ENCODE measurements at places on chromosomes 7 and 10.

- no peak for DNase-seq
Observed at GRCh38 chr10:3093996-3094395, 26.6 kb downstream of the PFKP start.

GRCh38 chr10:34374356-34375045 lies 440.6 kb downstream of the PARD3 start:
- no peak for DNase-seq

DNA sequence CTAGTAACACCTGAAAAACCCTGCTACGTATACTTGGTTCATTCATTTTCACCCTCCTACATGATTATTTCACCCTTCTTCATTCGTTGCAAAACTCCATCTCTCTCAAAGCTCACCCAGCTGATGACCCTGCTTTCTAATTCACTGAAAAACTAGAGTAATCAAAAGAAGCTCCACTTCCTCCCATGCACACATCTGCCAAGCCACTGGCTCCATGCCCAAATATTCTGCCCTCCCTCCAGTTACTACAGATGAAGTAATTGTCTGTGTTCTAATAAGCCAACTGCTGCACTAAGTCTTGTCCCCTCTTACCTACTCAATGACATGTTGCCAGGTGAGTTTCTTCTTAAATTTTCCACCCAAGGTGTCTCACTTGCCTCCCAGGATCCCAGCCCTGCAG lies 96.9 kb upstream of the CCDC71L start:
- peak; percentile 80 for DNase-seq

DNA sequence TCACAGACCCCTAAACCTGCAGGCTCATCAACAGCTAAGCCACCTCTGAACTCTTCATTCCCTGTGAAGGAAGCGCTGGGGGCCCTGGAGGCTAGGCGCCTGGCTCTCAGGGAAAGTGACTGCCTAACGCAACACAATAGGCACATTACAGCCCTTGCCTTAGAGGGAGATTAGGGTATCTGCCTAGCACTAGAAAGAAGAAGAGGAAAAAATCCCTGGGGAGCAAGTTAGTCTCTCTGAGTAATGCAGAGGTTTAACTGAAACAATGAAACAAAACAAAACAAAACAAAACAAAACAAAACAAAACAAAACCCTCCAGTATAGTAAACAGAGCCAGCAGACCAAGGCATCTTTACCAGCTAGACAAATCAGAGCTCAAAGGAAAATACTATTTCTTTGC lies 2.6 kb downstream of the ZNF777 start:
- no peak for DNase-seq

- peak; percentile 23 for DNase-seq
Observed at GRCh38 chr7:19713676-19714075, 4.8 kb upstream of the POLR1F start.

- no peak for DNase-seq
Observed at GRCh38 chr7:43295429-43295828, 183.0 kb downstream of the HECW1 start.

- DNase-seq, result no peak
Observed at GRCh38 chr10:113322843-113323242, 230.0 kb upstream of the HABP2 start.

GRCh38 chr10:63711867-63712716 lies 190.9 kb downstream of the REEP3 start:
- DNase-seq, result peak; percentile 100

- peak; percentile 51 for DNase-seq
Observed at GRCh38 chr7:30474893-30475292, 3.7 kb downstream of the NOD1 start.

DNA sequence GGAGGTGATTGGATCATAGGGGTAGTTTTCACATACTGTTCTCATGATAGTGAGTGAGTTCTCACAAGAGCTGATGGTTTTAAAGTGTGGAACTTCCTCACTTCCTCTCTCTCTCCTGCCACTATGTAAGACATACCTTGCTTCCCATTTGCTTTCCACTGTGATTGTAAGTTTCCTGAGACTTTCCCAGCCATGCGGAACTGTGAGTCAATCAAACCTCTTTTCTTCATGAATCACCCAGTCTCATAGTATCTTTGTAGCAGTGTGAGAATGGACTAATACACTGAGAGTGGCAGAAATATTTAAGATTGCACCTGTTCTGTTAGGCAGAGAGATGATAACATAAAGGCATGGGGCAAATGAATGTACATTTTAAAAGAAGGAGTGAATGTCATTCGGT lies 507.8 kb downstream of the SORCS3 start:
- no peak for DNase-seq

GRCh38 chr10:70711177-70711576 lies 38.9 kb downstream of the ADAMTS14 start:
- no peak for DNase-seq

GRCh38 chr10:77881636-77882035 lies 44.9 kb downstream of the DLG5 start:
- DNase-seq, result no peak

DNA sequence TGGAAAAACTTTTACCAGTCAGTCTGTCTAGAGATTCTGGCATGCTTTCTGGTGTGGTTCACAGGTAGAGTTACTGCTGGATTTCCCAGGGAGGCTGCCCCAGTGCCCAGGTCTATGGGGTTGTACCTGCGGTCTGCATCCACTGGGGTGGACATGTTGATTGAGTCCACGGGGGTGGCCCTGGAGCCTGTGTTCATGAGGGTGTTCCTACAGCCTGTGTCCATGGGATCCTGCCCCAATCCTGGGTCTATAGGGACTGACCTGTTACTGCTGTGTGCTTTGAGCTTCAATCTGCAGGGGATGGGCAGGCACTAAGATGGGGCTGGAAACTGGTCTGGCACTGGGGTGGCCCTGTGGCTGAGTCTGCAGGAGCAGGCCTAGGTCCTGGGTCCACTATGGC lies 54.5 kb upstream of the PRPS1L1 start:
- DNase-seq, result no peak

DNA sequence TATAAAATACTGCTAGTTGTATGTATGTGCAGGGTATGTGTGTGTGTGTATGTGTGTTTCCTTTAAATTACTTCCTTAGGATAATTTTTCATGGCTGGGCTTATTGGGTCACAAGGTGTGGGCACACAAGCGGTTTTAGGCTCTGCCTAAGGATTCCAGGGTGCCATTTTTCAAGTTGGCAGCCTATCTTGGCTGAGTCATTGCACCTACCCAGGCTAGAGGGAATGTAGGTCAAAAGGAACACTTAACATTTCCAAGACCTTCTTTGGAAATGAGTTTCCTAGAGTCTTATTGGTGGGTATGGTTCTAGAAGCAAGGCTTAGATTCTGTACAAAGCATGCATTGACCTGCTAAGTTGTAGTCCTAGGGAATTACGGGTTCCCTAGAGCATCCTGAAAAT lies 642.1 kb downstream of the LRMDA start:
- DNase-seq, result no peak

- DNase-seq, result peak; percentile 85
Observed at GRCh38 chr10:87613751-87614150, 45.9 kb upstream of the PAPSS2 start.

DNA sequence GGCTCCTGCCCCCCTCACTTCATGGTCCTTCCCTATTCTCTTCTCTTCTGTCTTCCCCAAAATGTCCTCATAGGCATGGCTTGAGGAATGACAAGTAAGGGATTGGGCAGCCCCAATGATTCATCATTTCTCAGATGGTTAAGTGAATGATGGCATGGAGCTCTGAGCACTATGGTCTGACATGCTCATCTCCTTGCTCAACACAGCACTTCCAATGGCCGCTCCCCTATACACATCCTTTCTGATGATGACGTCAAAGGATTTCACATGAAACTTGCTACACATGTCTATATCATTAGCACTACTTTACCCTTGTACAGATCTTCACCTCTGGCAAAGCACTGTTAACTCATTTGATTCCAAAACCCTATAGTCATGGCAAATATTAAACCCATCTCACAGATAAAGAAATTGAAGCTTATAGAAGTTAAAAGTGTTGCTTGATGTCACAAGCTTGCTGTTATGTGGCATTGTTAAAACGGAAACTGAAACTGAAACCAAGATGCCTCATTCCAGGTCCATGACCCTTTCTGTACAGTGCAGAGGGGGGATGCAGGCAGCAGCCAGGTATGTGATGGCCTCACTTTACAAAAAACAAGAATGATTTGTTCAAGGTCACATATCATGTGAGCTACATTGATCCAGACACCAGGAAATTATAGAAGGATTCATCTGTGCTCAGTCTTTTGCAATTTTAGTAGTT lies 90.0 kb upstream of the PLXNA4 start:
- peak; percentile 16 for DNase-seq

DNA sequence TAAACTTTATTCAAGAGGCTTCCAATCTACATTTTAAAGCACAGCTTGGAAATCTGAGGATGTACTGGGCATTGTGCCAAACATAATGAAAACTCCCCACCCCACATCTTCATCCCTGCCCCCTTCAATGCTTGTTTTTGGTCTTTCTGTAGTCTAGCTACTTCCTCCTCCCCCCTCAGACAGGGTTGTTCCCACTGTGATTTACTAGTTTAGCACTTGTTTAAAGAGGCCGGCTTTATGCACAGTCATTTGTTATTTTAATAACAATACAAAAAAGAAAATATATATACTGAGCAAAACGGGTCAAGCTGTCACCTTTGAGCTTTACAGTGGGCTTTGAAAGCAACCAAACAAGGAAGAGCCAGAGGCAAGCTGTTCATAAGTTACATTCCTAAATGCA lies 132.6 kb downstream of the CHRM2 start:
- DNase-seq, result peak; percentile 24

GRCh38 chr10:43921478-43921877 lies 272.8 kb upstream of the ZNF32 start:
- DNase-seq, result no peak

GRCh38 chr7:98551611-98552273 lies 65.3 kb upstream of the NPTX2 start:
- DNase-seq, result peak; percentile 45

DNA sequence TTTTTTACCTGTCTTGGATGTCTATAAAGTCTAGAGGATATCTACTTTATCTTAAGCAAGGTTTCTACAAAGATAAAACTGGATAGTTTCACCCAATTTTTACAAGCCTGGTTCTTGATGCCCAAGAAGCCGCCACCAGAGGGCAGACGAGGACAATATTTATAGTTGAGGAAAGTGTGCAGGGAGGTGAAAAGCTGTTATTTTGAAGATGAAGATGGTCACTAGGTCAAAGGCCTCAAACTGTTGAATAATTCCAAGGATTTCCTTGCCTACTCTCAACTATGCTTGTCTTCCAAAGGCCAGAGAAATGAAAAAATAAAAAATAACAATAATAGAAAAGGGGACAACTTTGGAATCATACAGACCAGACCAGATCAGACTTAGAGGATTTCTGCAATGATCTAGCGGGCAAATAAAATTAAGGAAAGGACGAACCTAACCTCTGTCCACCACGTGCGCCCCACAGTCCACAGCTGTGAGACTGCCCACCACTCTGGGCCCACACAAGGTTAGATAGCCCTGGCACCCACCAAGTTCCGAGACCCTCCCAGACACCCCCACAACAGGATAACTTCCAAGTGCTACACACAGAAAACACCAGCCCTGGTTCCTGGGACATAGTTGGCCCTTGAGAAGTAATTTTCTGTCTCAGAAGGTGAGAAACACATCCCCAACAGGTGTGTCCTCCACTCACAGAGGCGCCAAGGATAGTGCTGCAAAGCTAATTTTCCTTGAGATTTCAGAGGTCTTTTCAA lies 2.8 kb downstream of the PKD1L1 start:
- DNase-seq, result peak; percentile 44

GRCh38 chr10:44388641-44389040 lies 3.7 kb upstream of the CXCL12 start:
- no peak for DNase-seq

DNA sequence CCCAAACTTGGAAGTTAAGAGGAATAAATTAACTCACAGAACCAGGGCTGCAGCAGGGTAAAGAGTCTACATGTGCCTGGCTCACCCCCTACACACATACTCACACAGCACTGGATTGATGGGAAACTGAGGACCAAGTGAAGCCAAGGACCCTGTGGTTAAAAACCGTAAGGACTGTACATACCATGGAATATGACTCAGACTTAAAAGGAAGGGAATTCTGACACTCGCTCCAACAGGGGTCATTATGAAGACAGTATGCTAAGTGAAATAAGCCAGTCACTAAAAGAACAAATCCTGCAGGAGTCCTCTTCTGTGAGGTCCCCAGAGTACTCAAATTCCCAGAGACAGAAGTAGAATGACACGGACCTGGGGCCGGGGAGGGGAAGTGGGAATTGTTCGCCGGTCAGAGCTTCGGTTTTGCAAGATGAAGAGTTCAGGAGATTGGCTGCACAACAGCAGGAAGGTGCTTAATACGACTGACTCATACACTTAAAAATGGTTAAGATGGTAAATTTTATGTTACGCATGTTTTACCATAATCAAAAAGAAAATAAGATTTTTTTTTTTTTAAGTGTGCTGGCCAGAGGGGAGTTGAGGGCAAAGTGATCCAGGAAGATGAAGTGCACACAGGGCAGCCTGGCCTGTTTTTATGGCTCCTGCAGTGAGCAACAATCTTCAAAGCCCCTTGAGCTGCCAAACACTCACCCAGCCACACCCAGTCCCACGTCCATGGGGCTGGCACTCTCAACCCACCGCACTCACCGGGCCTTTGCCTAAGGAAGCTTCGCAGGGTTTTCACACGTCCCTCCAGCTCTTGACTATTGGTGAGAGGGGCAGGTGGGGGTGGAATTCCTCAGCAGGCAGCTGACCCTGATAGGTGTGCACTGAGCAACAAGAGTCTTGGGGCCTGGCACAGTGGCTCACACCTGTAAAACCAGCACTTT lies 26.4 kb downstream of the DRGX start:
- DNase-seq, result no peak

GRCh38 chr10:42988517-42989395 lies 88.1 kb upstream of the RET start:
- DNase-seq, result no peak

GRCh38 chr10:88467835-88468485 lies 115.2 kb downstream of the RNLS start:
- DNase-seq, result peak; percentile 50

DNA sequence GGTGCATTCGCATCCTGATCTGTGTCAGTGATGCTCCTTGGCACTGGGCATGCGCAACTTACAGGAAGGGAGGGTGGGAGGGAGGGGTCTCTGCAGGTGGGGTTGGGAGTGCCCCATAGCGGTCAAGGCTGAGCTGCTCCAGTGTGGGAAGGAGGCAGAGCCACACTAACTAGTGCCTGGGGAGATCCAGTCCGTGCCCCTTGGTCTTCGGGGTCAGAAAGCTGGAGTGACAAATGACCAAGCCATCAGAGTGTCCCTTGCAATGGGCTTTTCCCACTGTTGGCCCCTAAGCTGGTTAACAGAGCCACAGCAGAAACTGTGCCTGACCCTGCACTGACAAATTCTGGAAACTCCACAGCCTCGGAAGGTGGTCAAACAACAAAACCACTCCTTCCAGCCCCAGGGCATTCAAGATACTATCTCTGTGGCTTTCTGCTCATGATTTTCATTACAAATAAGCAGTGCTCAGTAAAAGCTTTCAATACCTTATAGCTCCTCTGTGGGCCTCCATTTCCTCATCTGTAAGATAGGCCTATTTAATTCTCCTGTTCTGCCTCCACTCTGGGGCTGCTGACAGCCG lies 138.1 kb upstream of the UNC5B start:
- no peak for DNase-seq

DNA sequence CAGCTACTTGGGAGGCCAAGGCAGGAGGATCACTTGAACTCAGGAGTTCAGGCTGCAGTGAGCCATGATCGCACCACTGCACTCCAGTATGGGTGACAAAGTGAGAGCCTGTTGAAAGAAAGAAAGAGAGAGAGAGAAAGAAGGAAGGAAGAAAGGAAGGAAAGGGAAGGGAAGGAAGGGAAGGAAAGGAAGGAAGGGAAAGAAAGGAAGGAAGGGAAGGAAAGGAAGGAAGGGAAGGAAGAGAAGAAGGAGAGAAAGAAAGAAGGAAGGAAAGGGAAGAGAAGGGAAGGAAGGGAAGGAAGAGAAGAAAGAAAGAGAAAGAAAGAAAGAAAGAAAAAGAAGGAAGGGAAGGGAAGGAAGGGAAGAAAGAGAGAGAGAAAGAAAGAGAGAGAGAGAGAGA lies 61.5 kb downstream of the CLIP2 start:
- no peak for DNase-seq
